ENCODE measurements at places on chromosomes 5 and 9. TPM values are rescaled to one million over a fixed set of nuclear protein-coding genes. Genes with fewer than 3 reads are reported as not detected.
A peak's percentile ranks its signal among the peaks of the same experiment; 100 is the strongest.

DNA sequence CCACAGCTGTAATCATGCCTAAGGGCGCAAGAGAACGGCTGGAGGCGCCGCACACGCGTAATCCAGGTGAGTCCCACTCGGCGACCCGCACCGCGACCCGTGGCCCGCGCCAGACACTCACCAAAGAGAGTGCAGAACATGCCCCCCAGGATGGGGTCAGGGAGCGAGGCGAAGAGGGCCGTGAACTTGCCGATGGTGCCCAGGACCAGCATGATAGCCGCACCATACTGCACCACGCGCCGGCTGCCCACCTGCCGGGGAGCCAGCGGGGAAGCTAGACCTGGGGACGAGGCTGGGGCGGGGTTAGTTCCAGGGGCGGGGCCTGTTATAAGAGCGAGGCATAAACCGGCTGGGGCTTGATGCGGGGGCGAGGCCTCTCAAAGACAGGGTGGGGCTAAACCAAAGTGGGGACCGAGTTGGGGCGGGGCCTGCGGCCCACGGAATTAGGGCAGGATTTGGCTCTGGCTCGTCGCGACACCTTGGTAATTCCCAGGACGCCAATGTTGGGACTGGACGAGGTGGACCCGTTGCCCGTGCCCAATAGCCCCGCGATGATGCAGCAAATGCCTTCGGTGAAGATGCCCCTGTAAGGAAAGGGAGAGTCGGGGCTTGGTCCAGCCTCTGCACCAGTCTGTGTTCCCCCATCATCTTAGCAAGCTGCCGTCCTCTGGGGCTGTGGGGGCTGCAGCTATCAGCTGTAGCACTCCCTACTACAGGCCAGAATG, 4.8 kb downstream of the SLC23A1 start:
- no peak for DNase-seq

DNA sequence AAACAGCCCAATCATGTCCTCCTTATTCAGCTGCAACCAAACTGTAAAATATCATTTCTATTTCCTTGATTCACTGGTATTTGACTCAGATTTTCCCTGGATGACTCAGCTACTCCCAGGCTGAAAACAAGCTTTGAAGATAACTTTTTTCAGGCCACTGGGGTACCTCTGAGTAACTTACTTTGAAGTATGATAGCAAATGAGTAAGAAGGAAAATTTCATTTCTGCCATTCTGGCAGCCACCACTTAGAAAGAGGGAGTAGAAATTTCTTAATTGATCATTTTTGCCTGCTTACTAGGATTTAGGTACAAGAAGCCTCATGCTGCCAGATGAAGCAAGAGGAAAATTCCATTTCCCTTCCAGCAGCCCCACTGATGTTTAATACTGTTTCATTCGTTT, 247.4 kb downstream of the PRELID2 start:
- DNase-seq, result no peak

DNM1 gene
- 279 TPM for polyA plus RNA-seq

DNA sequence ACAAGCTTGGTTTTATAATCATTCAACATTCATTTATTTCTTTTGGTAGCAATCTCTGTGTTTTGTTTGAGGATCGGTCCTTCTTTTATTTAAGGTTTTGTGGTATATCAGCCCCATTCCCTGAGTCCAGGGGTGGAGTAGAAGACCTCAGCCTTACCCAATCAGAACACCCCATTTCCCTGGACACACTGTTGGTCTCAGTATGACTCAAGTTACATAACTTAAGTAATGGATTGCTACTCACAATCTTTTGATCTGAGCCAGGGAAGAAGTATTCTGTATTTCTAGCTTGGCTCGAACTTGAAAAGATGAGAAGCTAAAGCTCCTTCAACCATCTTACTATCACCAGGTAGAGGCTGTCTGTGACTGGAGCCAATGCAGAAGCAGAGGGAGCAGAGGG, 175.2 kb upstream of the HAPLN1 start:
- no peak for DNase-seq

DNA sequence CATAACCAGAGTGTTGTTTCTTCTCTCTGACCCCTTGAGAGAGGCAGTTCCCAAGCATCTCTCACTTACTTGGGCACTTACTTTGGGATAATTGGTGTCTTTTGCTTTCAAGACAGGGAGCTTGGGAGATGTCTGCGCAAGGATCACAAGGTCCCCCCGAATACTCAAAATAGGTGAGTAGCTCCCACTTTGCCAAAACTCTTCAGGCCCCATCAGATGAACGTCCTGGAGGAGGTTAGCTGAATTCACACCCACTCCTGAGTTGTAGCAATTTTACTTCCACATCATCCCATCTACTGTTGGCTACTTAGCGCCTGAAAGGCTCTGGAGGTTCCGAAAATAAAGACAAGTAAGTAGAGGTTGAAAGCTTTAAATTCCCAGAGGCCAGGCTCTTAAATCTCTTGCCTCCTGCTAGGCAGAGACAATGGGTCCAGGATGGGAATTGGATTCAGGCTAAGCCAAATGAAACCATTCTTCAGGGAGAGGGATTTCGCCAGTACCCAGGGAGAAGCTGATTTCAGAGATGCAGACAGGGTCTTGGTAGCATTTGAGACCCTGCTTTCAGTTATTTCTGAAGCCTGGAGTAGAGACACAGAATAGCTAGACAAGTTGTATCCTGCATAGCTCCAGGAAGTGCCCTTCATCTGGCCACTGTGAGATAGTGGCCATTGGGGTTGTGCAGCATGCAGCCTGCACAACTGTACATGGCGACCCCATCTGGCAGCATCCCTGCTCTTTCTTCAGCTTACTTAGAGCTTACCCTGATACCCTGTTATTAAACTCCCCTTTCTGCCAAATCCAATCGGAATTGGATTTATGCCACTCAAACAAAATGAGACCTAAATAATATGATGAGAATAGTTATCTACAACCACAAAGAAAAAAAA, 60.1 kb downstream of the BOD1 start:
- DNase-seq, result no peak

ANKRD18B gene
- 1.2 TPM for polyA plus RNA-seq

SV2C gene
- 0.23 TPM for polyA plus RNA-seq

DNA sequence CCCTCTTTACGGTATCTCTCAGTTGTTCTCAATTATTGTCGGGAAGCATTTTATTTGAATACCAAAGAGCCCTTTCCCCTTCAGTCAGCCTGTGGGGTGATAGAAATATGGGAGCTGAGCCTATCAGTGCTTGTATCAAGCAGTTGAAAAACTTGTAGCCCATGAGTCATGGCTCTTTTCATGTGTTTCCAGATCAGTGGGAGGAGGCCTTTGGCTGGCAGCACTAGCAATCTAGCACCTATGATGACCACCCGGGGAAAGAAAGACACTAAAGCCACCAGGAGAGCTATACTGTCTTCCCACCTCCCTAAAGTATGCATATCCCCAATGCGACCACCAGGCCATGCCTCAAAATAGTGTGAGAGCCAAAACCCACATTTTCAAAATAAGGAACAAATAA, 696.9 kb upstream of the C9orf72 start:
- no peak for DNase-seq

- no peak for DNase-seq
These were observed 102.7 kb upstream of the MVB12B start for GRCh38 chr9:126223798-126224531.

GRCh38 chr9:85030316-85030715, 360.8 kb downstream of the NTRK2 start:
- DNase-seq, result no peak

INSYN2B gene
- 2.0 TPM for polyA plus RNA-seq

- DNase-seq, result no peak
These were observed 9.3 kb upstream of the ACSL6 start for GRCh38 chr5:132020568-132021339.

- DNase-seq, result no peak
These were observed 277.6 kb upstream of the ADAMTS16 start for GRCh38 chr5:4862500-4862899.

DNA sequence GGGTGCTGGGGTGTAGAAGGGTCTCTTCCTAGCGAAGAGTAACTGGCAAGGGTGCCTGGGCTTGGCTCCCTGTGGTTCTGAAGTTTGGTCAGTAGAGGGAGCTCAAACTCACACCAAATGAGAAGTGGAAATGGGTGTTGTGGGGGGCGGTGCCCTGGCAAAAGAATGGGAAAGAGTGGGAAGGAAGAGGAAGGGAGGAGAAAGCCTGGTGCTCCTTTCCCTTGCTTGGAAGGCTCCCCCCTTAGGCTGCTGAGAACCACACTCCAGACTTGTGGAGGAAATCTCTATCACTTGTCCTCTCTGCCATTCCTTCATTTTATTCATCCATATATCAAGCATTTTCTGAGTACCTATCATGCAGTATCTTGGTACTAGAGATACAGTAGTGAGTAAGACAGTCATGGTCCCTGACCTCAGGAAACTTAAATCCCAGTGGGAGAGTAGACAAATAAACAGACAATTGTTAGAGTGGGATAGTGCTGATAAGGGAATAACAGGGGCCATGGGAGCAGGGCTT, 13.0 kb downstream of the SLC4A9 start:
- DNase-seq, result peak; percentile 57

DNA sequence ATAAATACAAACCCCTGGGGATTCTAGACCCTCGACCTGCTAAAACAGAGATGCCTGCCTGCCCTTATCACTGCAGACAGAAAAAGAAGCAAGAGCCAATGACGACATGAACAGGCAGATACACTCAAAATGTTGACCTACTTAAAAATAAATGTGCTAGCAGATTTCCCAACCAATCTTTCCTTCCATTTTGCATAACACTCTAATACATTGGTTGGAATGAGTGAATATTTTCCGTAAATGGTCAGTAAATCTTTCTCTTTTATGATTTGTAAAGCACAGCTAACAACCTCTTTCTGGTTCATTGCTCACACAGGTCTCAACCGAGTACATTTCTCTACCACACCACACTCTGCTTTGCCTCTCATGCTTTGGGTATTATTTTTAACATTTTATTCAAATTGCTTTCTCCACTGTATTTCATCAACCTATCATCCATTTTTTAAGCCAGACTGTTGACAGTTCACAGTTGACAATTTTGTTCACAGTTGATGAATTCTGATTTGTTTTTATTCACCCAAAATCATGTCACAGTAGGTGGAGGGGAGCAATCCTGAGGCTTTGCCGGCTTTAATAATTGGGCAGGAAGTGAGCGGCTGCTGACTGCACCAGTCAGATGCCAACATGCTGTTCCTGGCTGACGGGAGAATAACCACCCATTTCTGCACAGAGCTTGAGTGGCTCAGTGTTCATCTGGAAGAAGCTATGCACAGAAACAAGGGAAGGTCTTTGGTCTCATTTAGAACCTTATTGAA, 426.6 kb downstream of the SPOCK1 start:
- DNase-seq, result peak; percentile 4

- DNase-seq, result no peak
These were observed 438.7 kb downstream of the KDM4C start for GRCh38 chr9:7196467-7196866.

DNA sequence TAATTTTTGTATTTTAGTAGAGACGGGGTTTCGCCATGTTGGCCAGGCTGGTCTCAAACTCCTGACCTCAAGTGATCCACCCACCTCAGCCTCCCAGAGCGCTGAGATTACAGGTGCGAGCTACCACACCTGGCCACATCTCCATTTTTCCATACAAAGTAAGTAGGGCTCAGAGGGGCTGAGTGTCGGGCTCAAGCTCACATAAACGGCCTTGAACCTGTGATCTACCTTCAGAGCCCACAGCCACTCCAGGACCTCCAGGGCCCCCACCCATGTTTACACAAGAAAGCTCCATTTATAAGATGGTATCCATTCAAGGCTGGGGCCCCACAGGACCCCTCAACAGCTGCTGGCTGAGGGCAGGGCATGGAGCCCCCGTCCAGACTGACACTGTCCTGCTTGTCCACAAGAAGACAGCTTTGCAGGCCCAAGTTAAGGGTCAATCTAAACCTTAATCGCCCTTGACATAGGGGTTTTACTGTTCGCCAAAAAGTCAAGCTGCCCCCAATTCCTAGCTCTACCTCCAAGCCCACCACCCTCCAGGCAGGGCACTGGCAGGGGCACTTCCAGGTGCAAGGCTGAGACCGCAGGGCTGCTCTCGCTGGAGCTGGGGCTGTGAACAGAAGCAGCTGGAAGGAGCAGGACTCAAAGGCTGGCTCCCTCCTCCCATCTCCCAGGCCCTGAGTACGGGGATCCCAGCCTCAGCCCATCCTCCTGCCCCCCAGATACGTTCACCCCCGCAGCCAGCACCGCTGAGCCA, 18.9 kb downstream of the FAM78A start:
- DNase-seq, result no peak

PCDHB10 gene
- polyA plus RNA-seq, result 4.8 TPM

DNA sequence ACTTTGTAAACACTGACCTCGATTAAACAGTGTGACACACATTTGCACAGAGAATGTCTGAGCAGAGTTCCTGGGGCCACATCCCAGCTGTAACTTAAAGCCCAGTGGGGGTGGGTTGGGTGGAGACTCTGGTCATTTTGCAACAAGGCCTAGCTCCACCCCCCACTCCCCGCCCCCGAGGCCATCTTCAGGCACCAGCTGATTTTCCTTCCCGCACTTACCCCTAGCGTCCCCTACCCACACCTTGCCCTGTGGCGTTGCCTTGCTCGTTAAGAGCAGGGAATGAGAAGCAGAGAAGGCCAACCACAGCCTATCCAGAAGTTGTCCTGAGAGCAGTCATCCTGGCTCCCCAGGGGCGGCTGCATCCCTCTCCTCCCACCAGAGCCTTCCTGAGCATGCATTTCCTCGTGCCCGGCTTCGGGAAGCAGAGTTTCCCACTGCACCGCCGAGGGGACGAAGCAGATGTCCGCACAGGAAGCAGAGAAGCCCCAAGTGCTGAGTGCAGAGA, 101.7 kb upstream of the SARDH start:
- no peak for DNase-seq

GRCh38 chr5:110356677-110357076, 369.8 kb downstream of the TMEM232 start:
- DNase-seq, result no peak

- no peak for DNase-seq
These were observed 65.4 kb upstream of the KLF9 start for GRCh38 chr9:70479880-70480291.

BHMT2 gene
- polyA plus RNA-seq, result 91.7 TPM

DNA sequence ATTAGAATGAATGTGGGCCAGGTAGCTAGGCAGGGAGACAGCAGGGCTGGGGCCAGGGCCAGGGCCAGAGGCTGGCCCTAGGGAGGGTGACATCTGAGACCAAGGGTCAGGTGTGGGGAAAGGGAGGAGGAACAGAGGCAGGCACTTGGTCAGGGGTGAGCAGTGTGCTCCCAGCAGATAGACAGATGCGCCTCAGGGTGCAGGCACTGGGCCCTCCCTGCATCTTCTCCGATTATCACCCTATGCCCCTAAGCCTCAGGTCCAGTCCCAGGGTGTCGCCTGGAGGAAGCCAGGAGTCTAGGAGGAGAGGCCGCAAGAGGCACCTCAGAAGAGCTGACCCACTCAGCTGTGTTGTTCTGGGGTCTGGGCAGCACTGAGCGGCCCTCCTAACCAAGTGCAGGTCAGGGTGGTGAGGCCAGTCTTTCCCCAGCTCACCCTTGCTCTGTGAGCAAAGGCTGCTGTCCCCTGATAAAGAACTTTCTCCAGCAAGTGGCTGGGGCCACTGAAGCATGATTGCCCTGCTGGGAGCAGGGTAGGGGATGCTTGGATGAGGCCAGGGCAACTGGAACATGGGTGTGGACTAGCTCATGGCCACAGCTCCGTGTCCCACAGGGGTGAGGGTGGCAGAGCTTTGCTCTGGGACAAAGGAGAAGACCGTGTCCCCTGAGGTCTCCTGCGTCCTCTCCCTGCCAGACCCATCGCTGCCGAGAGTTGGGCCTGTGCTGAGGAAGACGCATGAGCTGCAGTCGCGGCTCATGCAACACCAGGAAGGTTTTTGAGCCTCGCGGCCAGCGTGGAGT, 2.1 kb upstream of the RASGEF1C start:
- no peak for DNase-seq

Measured in renal cortex interstitium (tissue), 15 donors.